Stimulated activated CD4-positive, alpha-beta T cell treated with anti-CD3 and anti-CD28 coated beads, Interleukin-1b, Interleukin-23, amount 100 ng/mL, for 1 hour (primary cell): ENCODE measurements at places on chromosomes 6 and 20.

DNA sequence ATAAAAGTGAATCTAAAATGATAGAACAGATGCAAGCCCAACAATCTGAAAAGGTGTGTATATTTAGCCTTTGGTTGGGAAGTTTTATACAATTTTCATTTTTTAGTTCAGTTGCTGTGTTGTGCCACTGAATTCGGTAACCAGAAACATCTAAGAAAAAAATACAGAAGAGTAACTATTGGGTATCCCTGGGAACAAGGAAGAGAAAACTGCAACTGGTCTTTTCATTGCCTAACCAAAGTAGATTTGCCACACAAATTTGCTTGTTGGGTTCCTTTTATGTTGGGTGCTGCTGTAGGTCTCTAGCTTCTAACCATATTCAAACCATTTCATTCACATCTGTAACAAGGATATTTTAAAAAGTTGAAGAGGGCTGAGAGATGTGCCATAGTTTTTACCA is 2.8 kb upstream of the TMEM30A start:
- DNase-seq, result no peak

DNA sequence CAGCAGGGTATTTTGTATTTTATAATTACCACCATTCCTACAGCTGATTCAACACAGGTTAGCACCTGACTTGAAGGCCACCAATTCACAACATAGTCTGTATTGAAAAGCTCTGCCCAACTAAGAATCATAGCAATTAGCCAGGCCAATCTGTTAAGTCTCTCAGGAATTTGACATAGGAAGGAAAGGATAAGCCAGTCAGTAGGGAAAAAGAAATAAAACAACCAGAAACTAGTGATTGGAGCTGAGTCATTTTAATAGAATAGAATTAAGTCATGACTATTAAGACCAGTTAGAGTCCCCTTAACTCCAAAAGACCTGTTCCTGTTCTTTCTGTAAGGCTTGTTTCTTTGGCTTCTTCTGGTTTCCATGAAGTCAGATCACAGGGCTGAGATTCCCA is 8.1 kb downstream of the RANBP9 start:
- no peak for DNase-seq

GRCh38 chr6:41741625-41742490 is 5.3 kb downstream of the PGC start:
- no peak for DNase-seq

DNA sequence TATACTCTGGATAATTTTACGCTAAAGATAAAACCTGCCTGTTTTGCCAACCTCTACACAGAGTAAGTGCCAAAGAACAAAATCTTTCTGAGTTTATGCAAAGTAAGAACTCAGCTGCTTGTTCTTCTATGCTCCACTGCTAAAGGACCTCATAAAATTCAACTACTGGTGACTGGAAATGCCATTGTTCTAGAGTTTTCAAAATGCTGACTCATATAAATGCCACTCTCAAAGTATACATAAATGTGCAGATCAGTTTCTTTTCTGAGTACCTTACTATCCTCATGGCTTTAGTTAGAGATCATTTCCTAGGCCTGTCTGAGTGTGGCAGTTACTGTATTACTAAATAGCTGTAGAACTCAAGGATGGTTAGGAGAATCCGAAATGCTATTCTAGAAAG is 45.6 kb downstream of the LYRM4 start:
- no peak for DNase-seq

DNA sequence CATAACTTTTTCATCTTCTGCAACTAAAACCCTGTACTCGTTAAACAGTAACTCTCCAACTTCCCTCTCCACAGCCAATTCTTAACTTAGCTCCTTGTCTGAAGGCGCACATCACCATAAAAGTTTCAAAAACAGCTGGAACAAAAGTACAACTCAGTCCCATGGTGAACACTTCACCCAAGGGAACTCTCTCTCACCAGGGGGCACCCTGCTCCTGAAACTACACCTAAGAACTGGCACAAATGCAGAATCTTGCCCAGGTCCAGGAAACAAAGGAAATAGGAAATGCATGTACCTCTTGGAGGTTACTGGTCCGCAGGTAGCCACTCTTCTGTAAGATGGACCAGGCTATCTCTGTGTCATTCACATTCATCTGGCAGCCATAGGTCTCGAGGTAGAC is 6.6 kb downstream of the CDK5RAP1 start:
- DNase-seq, result no peak

GRCh38 chr20:13333793-13334192 is 112.7 kb downstream of the ISM1 start:
- no peak for DNase-seq

GRCh38 chr20:59891581-59891980 is 41.9 kb downstream of the SYCP2 start:
- DNase-seq, result no peak

- DNase-seq, result no peak
Observed at GRCh38 chr6:43967719-43968091, 159.5 kb downstream of the MRPL14 start.

GRCh38 chr20:9338101-9338500 is 176.3 kb upstream of the LAMP5 start:
- no peak for DNase-seq
